ENCODE measurements at places on chromosomes 4 and X. TPM values are rescaled to one million over a fixed set of nuclear protein-coding genes. Genes with fewer than 3 reads are reported as not detected.

The RAB39B gene
- under 0.01 TPM for total RNA-seq

The EGF gene
- total RNA-seq, result 0.48 TPM

The HTN3 gene
- total RNA-seq, result not detected

The ARMCX1 gene
- total RNA-seq, result 7.2 TPM

The PRRG1 gene
- total RNA-seq, result 12.0 TPM

The SHISA3 gene
- not detected for total RNA-seq

The DIPK2B gene
- total RNA-seq, result under 0.01 TPM

The NEIL3 gene
- 1.3 TPM for total RNA-seq

The FAM184B gene
- total RNA-seq, result not detected

The BLTP1 gene
- 48.9 TPM for total RNA-seq

The TEX13C gene
- not detected for total RNA-seq

The TACC3 gene
- 0.85 TPM for total RNA-seq

The EFNB1 gene
- 160 TPM for total RNA-seq

All from tracheal epithelial cell (primary cell).